Hematopoietic multipotent progenitor cell (in vitro differentiated cells): ENCODE measurements at places on chromosomes 5 and 9.

GRCh38 chr9:6186691-6187090 lies 28.9 kb upstream of the IL33 start:
- DNase-seq, result no peak

- no peak for DNase-seq
Measured at GRCh38 chr5:150279330-150280020, 10.1 kb downstream of the CAMK2A start.

GRCh38 chr9:20352591-20352990 lies 269.7 kb downstream of the MLLT3 start:
- DNase-seq, result no peak

DNA sequence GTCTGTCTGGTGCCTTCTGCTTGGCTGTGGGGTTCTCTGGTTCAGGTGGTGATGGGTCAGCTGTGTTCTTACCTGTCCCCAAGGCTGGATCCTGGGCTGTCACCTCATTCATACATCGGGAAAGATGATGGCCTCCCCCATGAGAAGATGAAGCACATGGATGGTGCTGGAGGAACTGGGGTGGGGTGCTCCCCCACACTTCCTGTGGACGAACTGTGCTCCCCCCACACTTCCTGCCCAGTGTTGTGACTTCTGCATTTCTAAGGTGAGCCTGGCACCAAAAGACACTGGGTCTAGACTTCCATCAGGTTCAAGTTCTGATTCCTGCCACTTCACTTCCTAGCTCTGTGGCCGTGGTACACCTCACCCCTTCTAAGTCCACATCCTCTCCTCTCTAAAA lies 4.3 kb upstream of the SURF6 start:
- DNase-seq, result peak; percentile 56

DNA sequence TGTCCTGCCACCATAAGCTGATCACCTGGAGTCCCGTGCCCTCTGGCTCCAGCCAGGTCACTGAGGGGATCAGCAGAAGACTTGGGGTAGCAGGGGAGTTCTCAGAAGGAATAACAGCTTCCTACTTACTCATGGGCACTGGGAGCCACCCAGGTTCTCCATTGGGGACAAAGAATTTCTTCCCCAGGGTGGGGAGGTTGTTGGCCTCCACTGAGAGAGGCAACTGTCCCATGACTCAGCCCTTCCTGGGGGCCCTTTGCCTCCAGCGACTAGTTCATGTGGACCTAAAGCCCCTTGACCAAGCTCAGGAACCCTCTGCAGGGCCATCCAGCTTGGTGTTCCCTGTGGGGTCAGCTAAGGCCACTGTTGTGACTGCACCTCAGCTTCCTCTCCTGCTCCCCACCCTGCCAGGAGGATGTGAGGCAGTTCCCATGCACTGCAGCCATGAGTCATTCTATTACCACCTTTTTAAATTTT lies 175.0 kb downstream of the AUH start:
- peak; percentile 66 for DNase-seq

GRCh38 chr9:99690573-99690972 lies 131.1 kb upstream of the NR4A3 start:
- no peak for DNase-seq

DNA sequence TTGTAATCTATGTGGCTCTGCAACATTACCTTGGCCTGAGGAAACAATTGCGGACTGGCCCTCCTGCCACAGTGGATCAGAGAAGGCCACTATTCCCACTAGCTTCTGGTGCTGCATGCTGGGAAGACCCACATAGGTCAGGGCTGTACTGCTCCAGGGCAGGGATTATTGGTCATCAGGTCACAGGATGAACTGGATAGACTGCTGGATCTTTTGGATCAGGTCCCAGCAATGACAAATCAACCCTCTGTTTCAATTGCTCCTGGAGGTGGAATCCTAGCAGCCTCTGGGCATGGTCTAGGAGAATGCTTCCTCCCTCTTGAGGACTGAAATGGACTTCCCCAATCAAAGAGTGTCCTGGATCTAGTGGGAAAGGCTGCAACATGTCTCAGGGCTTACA lies 66.7 kb upstream of the PHF24 start:
- no peak for DNase-seq

GRCh38 chr9:1972672-1973071 lies 42.5 kb upstream of the SMARCA2 start:
- no peak for DNase-seq

DNA sequence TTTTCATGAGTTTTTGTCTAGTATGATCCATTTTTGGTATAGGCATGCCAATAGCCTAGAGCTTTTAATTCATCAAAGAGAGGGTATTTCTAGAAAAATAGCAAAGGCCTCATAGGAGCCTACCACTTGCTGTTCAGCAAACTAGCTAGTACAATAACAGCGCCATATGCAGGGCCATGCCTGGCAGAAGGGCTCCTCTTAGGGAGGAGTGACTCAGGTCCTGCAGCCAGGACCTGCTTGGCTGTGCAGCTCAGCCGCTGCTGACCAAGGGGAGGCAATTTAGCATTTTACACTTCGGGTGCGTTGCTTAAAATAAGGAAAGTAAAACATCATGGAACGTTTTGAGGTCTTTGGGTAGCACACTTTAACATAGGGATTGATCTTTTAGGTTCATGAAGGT lies 100.6 kb downstream of the TRIO start:
- no peak for DNase-seq

- no peak for DNase-seq
Measured at GRCh38 chr5:115354246-115354645, 57.8 kb upstream of the CCDC112 start.

GRCh38 chr5:141877356-141878185 lies 639 bp downstream of the PCDH1 start:
- DNase-seq, result no peak

DNA sequence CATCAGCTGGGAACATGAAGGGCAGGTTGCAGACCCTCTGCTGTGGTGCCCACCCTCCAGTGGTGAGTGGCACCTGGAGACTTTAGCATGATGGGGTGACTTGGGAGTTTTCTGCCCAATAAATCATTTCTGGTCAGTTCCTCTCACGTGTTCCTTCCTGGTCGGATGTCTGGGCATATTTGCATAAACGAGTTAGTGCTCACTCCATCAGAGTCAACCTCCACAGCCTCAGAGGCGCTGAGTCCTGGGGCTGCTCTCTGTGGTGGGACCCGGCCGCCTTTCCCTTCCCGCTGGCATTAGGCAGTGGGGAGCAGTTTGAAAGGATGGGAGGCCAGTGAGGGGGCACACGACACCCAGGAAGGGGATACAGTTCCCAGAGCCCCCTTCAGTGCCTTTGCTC lies 114.0 kb upstream of the FCN2 start:
- peak; percentile 91 for DNase-seq

- DNase-seq, result peak; percentile 61
Measured at GRCh38 chr9:125258832-125259534, 2.6 kb upstream of the GAPVD1 start.

DNA sequence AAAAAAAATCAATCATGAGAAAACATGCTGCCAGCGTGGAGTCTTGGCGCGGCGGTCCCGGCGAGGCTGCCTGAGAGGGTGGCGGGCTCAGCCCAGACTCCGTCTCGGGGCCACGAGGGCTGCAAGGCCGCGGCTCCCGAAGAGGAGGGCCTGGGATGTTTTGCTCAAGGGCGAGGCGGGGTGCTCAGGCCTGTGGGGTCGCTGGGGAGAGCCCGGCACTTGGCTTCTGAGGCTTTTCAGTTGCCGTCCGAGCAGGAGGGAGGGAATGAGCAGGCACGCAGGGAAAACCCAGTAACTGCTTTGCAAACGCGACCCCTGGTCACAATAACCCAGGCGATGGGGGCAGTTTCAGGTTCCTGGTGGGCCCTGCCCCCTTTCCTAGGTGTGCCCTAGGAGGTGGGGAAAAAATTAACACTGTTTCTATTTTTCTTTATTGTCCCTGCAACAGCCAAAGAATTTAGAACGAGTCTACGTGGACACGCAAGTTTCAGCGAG lies 3.2 kb upstream of the IRX2 start:
- no peak for DNase-seq

DNA sequence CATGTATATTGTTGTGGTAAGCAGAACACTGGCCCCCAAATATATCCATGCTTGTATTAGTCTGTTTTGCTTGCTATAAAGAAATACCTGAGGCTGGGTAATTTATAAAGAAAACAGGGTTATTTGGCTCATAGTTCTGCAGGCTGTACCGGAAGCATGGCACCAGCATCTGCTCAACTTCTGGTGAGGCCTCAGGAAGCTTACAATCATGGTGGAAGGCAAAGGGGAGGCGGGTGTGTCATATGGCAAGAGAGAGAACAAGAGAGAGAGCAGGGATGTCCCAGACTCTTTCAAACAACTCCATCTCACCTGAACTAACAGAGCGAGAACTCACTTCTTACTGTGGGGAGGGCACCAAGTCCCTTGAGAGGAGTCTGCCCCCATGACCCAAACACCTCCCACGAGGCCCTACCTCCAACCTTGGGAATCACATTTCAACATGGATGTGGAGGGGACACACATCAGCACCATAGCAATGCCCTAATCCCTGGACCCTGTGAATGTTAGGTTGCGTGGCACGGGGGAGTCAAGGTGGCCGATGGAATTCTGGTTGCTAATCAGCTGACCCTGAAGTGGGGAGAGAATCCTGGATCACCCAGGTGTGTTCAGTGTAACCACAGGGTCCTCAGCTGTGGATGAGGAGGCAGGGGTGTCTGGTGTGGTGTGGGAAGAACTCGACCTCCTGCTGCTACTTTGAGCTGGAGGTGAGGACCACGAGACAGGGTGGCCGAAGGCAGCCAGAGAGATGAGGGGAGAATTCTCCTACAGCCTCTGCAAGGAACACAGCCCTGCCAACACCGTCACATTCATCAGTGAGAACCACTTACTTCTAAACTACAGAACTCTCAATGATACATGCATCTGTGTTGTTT lies 172.8 kb downstream of the AUH start:
- no peak for DNase-seq

DNA sequence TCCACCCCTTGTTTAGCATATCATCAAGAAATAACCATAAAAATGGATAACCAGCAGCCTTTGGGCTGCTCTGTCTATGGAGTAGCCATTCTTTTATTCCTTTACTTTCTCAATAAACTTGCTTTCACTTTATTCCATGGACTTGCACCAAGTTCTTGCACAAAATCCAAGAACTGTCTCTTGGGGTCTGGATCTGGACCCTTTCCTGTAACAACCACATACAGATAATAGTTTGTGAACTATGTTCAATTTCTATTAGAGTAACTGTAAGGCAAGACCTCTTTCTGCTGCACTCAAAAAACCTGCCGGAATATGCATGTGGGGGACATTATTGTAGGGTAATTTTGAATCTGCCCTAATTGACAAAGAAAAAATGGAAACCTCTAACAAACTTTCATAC lies 66.9 kb upstream of the TMEM215 start:
- DNase-seq, result no peak

GRCh38 chr5:62737766-62738165 lies 159.1 kb downstream of the LRRC70 start:
- DNase-seq, result no peak

- no peak for DNase-seq
Measured at GRCh38 chr9:72718503-72718902, 197.1 kb downstream of the TMC1 start.

- DNase-seq, result peak; percentile 75
Measured at GRCh38 chr9:21031091-21031807, at the start of gene HACD4. Gene HACD4, minus strand, starts transcription at chr9:21031640. Its CDS starts 50 bp downstream, at chr9:21031590.

- DNase-seq, result no peak
Measured at GRCh38 chr5:176835918-176836317, 25.6 kb downstream of the UNC5A start.

GRCh38 chr5:112735702-112736101 lies 2.0 kb upstream of the APC start:
- no peak for DNase-seq

DNA sequence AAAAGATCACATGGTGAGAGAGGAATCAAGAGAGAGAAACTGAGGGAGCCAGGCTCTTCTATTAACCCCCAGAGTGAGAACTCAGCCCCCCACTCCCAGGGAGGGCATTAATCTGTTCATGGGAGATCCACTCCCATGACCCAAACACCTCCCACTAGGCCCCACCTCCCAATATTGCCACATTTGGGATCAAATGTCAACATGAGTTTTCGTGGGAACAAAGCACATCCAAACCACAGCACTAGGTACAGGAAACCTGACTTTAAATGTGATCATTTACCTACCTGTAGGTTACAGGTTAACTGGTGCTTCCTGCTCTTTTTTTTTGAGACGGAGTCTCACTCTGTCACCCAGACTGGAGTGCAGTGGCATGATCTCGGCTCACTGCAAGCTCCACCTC lies 16.9 kb downstream of the NNT start:
- no peak for DNase-seq

DNA sequence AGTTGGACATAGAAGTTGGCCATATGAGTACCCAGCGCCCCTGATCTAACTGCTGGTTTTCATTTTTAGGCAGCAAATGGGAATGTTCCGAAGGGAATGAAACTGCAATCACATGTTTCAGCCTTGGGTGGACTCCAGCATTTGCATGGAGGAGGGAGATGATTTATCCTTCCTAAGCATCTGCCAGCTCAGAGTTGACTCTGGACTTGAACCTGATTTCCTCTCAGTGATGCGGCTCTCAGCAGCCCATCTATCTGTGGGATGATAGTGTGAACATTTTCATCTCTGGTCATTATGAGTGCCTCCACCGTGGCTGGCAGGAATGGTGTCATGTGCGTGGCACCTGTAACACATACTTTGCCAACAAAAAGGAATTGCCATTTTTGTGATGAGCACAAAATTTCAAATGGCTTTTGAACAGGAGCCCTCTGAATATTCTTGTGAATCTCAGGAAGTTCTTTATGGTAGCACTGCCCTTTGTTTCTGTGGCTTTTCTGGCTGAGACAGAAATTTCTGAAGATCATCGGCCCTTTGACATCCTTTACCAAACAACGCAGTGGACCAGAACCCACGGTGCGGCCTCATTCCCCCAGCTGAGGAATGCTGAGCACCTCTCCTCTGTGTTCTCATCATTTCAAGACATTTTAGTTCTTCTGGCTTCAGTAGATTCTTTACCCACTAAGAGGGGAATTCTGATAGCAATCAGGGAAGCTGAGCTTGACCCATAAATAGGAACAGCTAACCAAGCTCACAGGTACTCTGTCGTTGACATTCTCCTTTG lies 28.5 kb downstream of the FUBP3 start:
- DNase-seq, result no peak

GRCh38 chr9:22138956-22139660 lies 130.0 kb upstream of the CDKN2B start:
- DNase-seq, result no peak

DNA sequence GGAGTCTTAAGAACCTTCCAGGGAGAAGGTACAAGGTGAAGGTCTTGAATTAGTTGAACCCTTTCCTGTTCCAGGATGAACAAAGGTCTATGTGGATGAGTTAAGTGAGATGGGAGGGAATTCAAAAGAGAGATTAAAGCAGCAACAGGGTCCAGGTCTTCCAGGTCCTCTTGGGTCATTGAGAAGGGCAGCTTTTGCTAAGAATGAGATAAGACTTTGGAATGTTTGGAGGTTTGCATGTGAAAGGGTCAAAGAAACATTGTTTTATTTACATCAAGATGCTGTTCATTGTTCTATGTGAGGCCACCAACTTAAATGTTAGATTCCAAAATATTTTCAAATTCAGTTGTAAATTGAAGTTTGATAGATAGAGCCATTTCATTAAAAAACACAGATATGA lies 463.9 kb downstream of the ANXA1 start:
- no peak for DNase-seq

DNA sequence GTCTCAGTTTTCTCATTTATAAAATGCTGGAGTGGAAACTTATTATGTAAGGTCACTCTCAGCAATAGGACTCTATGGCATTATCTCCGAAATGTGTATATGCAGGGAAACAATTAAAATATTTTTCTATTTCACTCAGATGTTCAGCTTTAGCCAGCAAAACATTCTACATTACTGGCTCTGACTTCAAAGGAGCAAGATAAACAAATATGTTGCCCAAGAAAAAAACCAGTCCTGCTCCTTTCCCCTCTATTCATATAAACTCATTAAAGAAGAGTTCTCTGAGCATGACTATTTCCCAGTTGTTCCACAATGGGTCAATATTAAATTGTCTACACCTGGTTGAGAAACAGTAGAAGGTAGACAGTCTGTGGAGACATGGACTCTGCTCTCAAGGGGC lies 155.0 kb downstream of the NPR3 start:
- DNase-seq, result no peak
